ENCODE measurements at places on chromosomes 3 and 15. TPM values are rescaled to one million over a fixed set of nuclear protein-coding genes. Genes with fewer than 3 reads are reported as not detected.

Gene P2RY14
- 1.3 TPM for total RNA-seq

Gene PRKCI
- 20.2 TPM for total RNA-seq

DNA sequence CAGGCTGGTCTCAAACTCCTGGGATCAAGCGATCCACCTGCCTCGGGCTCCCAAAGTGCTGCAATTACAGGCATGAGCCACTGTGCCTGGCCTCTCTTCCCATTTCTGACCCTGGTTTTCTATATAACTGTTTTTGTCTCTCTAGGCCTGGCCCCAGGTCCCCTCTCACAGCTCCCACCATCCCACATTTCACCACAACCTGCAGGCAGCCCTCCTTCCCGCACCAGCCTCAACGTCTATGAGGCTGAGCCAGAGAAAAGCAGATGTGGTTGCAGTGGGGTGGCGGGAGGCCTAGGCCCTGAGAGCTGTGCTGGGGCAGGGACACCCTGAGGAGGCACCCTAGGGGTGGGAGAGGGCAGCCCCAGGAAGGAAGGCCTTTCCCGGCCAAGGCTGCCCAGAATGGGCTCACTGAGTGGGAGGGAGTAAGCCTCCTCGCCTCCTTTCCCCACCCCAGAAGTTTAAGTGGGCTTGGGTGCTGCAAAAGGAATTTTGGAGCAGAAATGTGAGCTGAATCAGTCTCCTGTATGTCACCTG is 99.7 kb downstream of the LSM3 start:
- DNase-seq: no peak

DNA sequence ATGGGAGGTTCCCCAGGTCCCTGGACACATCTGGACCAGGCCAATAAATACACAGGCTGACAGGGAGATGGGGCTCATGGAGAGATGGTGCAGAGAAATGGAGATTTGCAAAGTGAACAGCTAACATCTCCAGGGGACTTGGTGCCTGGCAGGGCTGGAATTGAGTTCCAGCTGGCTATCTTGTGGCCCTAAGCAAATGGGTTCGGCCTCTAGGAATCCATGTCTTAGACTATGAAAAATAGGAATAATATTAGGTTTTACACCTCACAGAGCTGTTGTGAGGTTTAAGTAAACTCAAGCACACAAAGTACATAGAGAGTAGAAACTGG is 82.9 kb upstream of the SPATA12 start:
- DNase-seq: no peak

DNA sequence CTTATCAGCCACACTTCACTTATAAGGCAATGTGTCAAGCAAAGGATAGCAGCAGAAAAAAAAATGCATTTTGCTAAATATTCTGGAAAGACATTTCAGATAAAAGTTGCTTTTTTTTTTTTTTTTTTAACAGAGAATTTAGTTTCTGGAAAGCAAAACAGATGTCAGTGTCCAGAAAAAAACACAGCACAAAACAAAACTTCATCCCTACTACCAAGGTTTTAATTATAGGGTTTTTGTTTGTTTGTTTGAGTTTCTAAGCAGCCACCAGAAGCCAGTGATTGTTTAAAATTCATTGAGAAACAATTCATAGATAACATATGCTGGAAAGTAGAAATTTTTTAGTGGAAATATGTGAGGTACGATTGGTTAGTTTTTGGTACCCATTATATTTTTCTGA is 1202.7 kb downstream of the OTOL1 start:
- no peak for DNase-seq

GRCh38 chr3:42306499-42306898 is 40.5 kb upstream of the CCK start:
- no peak for DNase-seq

DNA sequence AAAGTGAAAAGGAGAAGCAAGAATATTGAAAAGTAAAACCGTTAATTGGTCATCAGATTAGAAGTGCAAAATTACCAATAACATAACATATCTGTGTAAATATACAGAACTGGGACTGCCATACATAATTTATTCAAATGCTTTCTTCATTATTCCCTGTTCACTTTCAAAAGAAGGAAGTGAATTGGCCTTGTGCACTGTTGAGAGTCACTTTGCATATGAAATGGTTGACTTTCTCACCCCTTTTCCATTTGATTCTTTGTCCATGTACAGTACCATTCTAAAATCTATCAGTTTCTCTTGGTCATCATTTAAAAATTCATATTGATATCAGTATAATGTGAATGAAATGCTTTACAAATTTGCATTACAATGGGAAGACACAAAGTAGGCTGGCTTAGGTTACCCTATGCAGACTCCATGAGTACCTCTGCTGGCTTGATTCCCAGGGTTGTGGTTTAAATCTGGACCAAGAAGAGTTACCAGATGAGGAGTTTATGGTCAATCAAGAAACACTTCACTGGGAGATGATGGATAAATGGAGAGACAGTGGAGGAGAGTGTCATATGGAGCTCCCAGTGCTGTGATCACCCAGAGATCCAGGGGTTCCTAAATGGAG is 210.9 kb upstream of the TOPAZ1 start:
- DNase-seq: no peak

DNA sequence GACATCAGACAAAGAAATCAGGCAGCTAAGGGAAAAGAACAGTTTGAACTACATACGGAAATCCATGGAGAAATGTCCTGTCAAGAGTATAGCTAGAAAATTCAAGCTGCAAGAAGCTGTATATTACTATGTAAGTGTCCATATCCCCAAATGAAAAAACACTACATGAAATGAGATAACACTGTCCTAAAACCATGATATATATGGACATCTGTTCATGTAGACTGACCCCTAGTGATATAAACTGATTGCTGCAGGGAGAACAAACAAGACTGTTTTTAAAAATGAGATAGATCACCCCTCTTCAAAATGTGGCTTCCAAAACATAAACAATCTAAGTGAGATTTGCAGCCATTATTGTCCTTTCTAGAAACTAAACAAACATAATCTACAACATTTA is 985.6 kb downstream of the EPHA3 start:
- no peak for DNase-seq
